ENCODE measurements at places on chromosomes 13 and 19. TPM values are rescaled to one million over a fixed set of nuclear protein-coding genes. Genes with fewer than 3 reads are reported as not detected.

EXOC3L2 gene
- 0.44 TPM for total RNA-seq

FOXO1 gene
- 198 TPM for total RNA-seq

ANKLE1 gene
- not detected for total RNA-seq

OVOL3 gene
- not detected for total RNA-seq

ZGLP1 gene
- total RNA-seq: 2.2 TPM
